ENCODE measurements at places on chromosomes 1 and 21.

- peak; percentile 69 for DNase-seq
Measured at GRCh38 chr1:209805875-209806760, at the start of gene IRF6. Gene IRF6 (minus strand): TSS chr1:209806142. CDS start chr1:209801413, 4,729 bp downstream.

- no peak for DNase-seq
Measured at GRCh38 chr21:45572231-45572630, 30.0 kb upstream of the SLC19A1 start.

DNA sequence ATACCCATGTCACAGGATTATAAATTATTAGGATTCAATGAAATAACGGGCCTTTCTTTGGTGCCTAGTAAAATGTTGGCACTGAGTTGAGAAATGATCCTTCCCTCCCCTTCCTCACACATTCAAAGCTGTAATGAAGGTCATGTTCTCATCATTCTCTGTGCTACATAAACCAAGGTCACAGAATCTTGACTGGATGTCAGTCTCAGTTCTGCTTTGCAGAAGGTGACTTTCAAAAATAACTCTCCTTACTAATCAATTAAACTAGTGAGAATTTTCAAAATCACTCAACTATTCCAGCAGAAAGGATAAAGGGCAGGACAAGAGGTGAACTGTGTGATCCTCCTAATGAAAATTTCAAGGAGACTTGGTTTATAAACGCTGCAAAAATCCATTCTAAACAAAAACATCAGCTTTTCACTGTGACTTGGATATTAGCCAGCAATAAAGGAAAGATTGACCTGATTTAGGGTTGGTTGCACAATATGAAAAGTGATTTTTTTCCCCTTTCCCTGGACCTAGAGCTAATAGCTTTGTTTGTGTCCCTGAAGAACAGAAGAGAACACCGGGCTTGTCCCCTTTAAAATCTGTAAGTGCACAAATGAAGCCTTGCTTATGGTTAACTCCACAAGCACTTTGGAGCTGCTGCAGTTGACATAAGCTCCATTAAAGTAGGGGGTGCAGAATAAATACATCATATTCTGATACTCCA lies 120.1 kb downstream of the SEC16B start:
- DNase-seq, result no peak

DNA sequence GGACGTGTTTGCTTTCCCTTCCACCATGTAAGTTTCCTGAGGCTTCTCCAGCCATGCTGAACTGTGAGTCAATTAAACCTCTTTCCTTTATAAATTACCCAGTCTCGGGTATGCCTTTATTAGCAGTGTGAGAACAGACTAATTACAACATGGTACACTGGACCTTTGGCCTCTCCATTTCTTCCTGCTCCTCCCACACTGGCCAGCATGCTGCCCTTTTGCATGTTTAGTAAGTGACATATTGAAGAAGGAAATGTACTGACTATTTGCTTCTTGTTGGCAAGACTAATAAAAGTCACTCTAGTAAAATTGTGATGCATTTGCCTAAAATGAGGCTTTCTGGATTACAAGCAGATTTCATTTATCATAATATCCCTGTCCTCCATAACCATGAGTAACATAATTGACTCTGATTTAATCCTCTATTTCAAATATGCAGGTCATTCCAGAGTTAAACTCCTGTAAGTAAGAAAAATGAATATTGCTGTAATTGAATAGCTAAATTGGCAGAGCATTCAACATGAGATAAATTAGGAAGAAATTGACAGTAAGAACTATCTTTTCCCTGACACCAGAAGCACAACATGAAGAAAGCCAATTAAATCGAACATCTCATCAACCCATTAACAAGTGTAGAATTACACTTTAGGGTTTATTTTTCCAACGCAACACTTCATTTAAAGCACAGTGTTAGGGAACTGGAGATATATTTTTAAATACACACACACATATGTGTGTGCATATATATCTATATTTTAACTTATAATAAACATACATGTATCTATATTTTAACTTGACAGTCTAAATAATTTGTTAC lies 427.8 kb upstream of the ZP4 start:
- DNase-seq, result no peak

Measured in CD4-positive, alpha-beta memory T cell (primary cell).